ENCODE measurements at places on chromosomes 16 and 17.

GRCh38 chr17:38600906-38601305 is 4.8 kb downstream of the SRCIN1 start:
- peak; percentile 66 for DNase-seq

DNA sequence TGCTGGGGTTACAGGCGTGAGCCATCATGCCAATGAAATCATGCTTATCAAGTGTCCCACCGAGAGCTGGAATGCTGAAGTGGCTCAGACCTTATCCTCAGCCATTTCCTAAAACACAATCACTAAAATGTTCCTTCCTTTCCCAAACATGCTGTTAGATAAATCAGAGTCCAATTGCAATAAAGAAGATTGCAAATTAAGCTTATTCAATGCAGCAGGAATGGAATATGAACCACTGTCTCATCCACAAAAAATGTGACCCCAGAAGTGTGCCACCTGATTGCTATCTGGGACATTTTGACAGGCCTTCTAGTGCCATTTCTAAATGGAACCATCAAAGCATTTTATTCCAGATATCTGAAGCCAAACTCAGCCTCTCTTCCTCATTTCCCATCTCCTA is 205.5 kb upstream of the CDH11 start:
- DNase-seq, result no peak

- no peak for DNase-seq
Observed at GRCh38 chr16:48330841-48331192, 54.4 kb downstream of the SIAH1 start.

DNA sequence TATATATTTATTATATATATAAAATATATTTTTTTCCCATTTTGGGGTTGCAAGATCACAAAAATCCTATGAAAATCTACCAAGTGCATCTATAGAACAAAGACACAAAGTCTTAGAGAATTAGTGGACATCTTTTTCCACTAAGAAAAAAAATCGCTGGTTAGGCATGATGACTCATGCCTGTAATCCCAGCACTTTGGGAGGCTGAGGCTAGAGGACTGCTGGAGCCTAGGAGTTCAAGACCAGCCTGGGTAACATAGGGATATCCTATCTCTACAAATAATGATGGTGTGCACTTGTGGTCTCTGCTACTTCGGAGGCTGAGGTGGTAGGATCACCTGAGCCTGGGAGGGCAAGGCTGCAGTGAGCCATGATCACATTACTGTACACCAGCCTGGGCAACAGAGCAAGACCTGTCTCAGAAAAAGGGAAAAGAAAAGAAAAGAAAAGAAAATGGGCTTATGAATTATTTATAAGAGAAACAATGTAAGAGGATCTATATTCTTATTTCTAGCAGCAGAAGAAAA is 185.1 kb upstream of the PSMD7 start:
- no peak for DNase-seq

All from hepatocyte (in vitro differentiated cells).